ENCODE measurements at places on chromosomes 2 and 18. TPM values are rescaled to one million over a fixed set of nuclear protein-coding genes. Genes with fewer than 3 reads are reported as not detected.

DNA sequence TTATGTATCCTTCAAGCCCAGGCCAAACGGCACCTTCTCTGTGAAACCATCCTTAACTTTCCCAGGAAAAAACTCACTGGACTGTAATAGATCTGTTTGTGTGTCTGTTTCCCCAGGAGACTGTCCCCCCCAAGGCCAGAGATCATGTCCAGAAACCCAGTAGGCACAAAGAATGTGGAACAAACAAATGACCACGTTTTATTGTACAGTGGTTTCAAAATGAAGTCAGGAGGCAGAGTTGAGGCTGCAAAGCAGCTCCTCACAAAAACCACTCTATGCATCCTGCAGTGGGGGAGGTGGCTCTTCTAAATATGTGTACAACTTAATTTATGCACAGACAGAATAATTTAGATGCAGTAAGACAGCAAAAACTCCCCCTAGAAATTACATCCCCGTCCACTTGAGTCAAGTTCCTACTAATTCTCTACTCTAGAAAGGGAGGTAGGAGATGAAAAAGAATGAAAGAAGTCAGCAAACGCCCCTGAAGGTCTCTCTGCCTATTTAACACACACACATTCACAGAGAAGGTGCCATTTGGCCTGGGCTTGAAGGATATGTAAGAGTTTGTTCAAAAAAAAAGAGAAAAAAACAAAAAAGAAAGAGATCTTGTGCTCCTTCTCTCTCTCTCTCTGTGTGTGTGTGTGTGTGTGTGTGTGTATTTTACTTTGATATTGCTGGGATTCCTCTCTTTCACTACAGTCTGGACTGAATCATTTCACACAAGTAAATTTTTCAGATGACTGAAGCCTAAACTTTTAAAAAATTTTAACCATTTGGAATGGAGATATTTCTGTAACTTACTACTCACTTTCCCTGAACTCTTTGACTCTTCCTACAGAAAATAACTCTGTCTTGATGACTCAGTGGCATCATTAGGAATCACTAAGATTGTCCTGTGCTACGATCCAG is 19.5 kb downstream of the BCL2 start:
- no peak for DNase-seq

ITGA6 gene
- 147 TPM for total RNA-seq

DNA sequence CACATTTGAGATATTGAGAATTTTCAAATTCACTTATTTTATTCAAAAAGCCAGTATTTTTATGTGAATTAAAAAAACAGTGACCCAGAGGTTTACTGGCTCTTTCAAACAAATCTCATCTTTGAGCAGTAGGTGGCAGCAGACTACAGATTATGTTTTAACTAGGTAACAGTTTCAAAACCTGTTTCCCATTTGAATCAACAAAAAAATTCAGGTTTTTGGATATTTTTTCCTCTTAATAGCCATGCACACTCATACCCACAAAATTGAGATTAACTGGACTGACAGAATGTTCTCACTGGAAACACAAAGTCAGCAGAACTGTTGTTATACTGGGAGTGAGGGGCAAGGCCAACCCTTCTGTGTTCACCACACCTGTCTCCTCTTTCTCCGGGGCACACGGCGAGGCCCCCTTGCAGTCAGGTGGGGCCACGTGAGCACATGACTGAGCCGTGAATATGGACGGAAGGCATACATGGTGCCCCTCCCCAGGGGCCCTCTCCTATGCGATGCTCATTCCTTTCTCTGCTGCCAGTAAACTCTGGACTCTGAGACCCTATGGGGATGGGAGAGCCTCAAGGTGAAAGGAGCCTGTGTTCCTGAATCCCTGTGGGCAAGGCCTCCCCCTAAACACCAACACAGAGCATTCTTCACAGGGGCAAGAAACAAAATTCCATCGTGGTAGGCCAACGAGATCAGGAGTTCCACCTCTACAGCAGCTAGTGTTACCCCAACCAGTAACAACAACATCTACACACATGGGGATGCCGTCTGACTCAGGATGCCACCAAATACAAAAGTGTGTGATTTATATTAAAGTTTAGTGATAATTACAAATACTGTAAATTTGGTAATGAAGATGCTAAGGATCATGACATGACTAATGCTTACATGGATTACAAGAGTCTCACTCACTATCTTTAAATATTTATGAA is 80.4 kb downstream of the LPIN2 start:
- DNase-seq = peak; percentile 91

FEZ2 gene
- total RNA-seq = 12.2 TPM

DNA sequence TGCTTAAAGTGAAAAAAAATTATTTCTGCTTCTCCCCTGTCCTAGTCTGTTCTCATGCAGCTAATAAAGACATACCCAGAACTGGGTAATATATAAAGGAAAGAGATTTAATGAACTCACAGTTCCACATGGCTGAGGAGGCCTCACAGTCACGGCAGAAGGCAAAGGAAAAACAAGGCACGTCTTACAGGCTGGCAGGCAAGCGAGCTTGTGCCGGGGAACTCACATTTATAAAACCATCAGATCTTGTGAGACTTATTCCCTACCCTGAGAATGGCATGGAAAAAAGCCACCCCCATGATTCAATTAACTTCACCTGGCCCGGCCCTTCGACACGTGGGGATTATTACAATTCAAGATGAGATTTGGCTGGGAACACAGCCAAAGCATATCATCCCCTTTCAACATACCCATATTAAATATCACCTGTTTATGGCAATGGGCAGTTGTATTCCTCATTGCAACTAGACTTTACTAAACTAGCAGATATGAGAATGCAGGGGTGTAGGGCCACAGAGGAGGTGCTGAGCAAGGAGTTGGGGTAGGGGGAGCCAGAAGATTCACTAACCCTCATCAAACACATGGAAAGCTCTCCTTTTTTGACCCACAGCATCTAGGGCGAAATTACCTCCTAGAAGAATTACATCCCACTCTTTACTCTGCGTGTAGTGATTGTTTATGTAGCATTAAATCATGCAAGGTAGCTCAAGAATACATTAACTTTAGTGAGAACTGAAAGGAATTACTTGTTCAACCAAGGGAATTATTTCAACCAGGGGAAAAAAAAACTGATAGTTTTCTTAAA is 183.3 kb upstream of the DOK6 start:
- DNase-seq = no peak

EHD3 gene
- not detected for total RNA-seq

- no peak for DNase-seq
Measured at GRCh38 chr18:36685580-36685979, 143.2 kb downstream of the TPGS2 start.

CTDP1 gene
- 28.9 TPM for total RNA-seq

GRCh38 chr2:10407841-10408648 is 40.1 kb downstream of the ODC1 start:
- peak; percentile 76 for DNase-seq

DNA sequence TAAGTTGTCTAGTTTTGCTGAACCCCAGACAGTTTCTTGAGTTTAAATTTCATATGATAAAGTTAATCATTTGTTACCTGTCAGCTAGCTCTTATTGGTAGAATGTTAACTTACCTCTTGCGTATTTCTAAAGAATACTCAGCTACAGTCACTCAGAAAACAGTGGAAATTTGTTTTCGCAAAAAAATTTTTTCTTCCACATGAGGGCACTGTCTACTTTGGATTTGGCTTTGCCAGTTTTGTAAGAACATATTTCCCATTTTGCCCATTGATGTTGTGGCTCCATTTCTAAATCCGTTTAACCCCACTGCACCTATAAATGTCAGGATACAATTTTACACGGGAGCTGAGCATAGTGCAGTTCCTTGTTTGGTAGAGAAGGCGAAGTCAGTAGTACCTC is 19.1 kb upstream of the GCFC2 start:
- DNase-seq = peak; percentile 31

GRCh38 chr2:76270096-76270710 is 559.5 kb upstream of the GCFC2 start:
- peak; percentile 41 for DNase-seq

DNA sequence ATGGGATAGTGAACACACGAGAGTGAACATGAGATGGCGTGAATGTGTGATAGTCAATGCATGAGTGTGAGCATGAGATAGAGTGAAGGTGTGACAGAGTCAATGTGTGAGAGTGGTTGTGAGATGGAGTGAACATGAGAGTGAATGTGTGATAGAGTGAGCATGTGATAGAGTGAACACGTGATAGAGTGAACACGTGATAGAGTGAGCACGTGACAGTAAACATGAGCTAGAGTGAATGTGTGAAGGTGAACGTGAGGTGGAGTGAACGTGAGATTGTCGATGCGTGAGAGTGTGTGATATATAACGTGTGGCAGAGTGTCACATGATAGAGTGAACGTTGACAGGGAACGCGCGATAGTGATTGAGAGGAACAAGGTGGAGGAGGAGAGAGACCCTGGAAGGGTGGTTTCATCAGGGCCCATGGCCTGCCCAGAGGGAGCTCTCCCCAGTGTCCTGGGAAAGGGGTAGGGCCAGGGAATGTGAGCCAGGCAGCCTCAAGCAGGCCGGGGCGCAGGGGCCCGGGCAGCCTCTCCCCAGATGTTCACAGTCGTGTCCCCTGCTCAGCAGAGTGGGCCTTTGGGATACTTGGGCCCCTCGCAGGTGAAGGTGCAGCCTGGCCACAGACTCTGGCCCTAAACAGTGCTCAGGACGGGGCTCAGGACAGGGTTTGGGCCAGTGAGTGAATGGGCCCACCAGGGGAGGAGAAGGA is 516.9 kb downstream of the EIPR1 start:
- DNase-seq = no peak

UGT1A5 gene
- 3.1 TPM for total RNA-seq

GRCh38 chr2:36354811-36355150 is 797 bp upstream of the CRIM1 start:
- DNase-seq = peak; percentile 26

DNA sequence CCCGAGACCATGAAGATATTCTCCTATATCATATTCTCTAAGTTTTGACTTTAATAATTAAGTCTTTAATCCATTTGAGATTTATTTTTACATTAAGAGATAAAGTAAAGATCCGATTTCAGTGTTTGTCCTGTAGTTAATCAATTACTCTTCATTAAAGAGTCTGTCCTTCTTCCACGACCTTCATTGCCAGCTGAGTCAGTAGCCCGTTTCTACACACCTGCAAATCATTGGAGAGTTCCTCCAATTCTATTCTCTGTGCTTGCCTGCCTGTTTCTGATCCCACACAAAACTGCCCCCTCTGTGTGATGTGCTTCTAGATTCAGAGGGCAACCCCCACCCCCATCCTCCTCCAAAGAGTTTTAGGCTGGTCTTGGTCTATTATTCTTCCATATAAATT is 119.2 kb downstream of the KCNF1 start:
- peak; percentile 9 for DNase-seq

ASB3 gene
- 9.5 TPM for total RNA-seq
